ENCODE measurements at places on chromosomes 16 and 17.

- peak; percentile 19 for DNase-seq
Observed at GRCh38 chr17:19812407-19812806, 55.3 kb downstream of the ULK2 start.

DNA sequence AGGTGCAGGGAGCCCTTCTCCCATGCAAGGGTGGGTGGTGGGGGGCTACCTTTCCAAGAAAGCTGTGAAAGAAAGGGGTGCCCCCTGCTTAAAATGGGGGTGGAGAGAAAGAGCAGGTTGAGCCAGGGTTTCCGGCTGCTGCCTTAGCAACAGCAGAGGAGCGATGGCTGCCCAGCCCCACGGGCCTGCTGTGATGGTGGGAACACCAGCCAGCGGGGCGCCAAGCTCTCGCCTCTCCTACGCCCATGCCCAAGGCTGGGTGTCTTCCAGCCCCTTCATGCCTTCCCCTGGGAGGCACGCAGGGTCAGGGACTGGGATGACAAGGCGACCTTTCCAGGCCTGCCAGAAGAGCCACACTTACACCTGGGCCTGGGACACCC, 3.0 kb downstream of the FMNL1 start:
- peak; percentile 33 for DNase-seq

DNA sequence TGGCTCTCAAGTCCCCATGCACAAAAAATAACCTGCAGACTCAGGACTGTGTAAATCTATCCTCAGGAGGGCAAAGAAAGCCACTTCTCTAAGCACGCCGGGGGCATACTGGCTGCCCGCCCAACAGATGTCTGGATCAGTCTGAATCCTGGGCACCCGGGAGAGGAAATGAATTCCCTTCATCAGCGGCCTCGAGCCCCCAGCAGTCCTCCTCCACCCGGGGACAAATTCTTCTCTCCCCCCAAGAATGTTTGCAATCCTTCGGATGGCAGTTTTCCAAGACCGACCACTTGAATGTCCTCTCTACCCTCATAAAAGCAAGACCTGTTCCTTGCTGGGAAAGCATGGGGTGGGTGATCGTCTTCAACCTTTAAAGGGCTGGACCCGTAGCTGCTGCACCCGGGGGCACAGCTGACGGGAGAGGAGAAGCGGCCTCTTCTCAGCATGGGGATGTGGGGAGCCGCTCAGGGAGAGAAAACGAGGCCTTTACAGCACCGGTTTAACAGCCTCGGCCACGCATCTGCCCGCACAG, 9.4 kb upstream of the MAP2K3 start:
- DNase-seq, result no peak

DNA sequence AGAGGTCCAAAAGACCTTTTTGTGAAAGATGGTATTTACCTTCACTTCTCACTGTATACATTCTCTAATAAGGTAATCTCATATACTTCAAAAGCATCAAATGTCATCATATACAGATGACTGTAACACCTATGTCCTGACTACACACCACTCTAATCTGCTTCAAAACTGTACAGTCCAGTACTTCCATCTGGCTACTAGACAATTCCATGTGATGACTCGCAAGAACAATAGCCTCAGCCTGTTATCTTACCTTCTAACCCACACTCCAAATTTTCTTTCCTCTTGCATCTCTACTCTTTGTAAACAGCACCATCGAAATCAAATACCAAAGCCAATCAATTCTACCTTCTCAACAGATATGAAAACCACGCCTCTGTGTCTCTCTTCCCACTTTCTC, 24.1 kb downstream of the MYO1D start:
- DNase-seq, result no peak

DNA sequence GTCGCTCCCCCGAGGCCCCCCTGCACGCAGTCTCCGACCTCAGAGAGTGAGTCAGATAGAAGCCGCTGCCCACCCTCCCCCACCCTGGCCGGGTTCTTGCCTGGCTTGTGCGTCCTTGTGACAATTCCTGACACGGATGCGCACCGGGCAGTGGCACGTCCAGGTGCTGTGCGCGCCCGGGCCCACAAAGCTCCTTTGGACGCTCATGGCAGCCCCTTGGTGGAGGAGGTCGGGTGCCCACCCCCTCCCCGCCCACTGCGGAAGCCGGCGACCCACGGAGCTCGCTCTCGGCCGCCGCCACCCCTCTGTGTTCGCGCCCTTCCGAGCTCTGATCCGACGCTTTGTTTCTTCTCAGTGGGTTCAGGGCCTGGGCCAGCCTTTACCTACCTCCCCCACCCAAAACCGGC, 662 bp upstream of the TUBB3 start:
- peak; percentile 20 for DNase-seq

DNA sequence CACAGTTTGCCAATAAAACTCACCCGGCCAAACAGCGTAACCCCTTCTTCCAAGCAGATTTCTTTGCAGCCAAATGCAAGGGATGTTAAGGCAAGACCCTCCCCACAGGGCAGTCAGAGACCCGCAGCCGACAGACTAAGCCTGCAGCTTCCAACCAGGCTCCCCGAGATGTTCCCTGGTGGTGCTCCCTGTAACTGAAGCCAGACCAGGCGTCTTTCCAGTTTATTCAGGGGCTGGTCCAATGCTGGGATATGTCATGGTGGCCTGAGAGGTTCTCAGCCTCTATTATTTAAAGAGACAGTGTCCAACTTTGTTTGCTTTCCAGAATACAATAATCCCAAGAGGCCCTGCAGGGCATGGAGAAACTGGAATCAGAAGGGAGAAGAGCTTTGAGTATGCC, at the start of gene PMP22:
TSS of gene PMP22 (minus strand) at position 196 of the 400 bp plus-strand sequence. CDS start 4,599 bp downstream, outside the sequence.
- no peak for DNase-seq

DNA sequence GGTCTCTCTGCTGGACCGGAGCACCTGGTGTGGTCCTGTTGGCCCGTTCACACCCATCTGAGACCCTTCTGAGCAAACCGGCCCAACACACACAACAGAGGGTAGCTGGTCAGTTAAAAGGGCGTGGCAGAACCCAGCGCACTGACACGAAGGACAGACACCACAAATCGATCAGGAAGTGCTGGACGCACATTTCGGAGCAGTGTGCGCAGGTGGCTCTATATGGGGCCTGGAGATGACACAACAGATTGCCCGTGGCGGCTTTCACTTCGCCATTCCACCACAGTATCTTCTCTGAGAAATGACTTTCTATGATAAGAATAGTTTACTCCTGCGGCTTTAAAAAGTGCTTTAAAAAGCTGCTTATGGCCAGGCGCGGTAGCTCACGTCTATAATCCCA, 12.5 kb downstream of the CCDC57 start:
- no peak for DNase-seq

- DNase-seq, result no peak
Observed at GRCh38 chr16:87733190-87733589, 32.6 kb downstream of the KLHDC4 start.

- DNase-seq, result no peak
Observed at GRCh38 chr16:57615813-57616212, 12.6 kb upstream of the ADGRG1 start.

DNA sequence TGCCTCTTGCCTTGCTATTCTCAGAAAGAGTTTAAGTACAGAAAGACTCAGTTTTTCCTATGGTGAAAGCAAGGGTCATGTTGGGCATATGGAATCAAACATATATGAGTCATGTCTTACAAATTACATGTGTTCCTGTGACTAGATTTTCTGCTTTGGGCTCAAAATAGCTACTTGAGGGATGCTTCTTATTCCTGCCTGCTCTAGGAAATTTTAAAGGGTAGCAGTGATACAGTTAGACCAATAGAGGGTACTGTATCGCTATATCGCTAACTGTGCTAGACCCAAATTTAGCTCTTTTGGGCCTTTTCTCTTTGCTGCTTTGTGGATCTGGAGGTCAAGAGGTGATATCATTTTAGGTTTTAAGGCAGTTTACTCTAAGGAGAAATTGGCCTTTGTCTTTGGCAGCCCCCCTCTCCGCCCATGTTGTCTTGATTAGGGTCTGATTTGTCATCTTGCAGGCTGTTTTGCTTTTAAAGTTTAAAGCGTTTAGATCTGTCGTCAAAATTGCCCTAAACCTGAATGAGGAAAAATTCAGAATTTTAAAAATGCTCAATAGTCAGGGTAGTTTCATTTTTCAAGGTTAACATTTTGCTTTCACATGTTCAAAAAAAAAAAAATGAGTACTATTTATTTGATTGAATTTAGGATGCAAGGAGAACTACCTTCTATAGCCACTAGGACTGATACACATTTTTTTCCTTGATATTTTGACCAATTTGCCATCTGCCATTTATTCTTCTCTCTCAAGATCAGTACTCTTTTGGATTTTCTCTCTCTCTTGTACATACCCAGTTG, 8.8 kb downstream of the NFATC3 start:
- DNase-seq, result peak; percentile 55

DNA sequence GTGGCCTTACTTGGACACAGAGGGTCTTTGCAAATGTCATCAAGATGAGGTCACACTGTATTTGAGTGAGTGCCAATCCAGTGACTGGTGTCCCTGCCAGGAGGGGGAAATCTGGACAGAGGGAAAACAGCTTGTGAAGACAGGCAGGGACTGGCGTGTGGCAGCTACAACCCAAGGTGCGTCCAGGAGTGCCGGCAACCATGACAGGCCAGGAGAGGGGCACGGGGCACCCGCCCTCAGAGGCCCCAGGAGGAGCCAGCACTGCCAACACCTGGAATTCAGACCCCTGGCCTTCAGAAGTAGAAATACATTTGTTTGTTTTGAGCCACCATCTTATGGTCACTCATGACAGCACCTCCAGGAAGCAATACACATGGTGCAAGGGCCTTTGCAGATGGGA, 225.7 kb downstream of the CPPED1 start:
- no peak for DNase-seq

GRCh38 chr16:66406534-66407221, 20.4 kb upstream of the BEAN1 start:
- DNase-seq, result peak; percentile 87

GRCh38 chr17:72205357-72205756, 84.5 kb downstream of the SOX9 start:
- DNase-seq, result no peak

GRCh38 chr16:10266809-10267208, 84.6 kb upstream of the GRIN2A start:
- no peak for DNase-seq

GRCh38 chr16:23670137-23670776, 8.4 kb upstream of the PLK1 start:
- DNase-seq, result no peak

- DNase-seq, result no peak
Observed at GRCh38 chr16:68473358-68474070, 25.2 kb upstream of the SMPD3 start.

- no peak for DNase-seq
Observed at GRCh38 chr17:31518478-31518877, 127.0 kb downstream of the RAB11FIP4 start.

DNA sequence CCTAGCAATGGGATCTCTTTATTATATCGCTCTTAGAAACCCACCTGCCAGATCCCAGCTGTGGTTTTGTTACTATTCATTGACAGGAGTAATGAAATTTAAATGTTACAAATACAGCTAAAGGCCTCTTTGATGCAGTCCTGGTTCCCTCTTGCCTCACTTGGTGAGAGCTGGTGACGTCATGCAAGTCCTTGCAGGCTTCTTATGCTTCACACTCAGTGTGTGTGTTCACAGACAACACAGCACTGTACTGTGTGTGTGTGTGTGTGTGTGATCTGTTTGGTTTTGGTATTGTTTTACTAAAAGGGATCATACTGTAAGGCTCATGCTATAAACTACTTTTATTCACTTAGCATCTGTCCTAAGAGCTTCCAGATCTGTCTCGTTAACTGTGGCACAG, 75.0 kb downstream of the USP22 start:
- no peak for DNase-seq

DNA sequence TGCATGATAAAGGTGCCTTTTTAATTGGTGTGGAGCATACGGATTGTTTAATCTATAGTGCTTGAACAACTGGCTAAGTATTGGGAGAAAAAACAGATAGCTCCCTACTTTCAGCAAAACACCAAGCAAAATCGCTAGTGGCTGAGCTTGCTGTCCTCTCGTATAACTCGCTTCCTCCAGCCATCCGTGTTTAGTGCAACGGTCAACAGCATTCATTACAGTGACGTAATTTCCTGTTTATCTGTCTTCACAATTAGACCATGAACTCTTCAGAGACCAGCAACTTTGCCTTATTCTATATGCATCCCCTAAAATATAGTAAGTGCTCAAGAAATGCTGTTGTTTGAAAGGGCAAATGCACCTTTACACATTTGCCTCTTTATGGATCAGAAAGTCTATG, 511.9 kb downstream of the HAPSTR1 start:
- DNase-seq, result no peak

GRCh38 chr17:29619251-29619650, 3.5 kb downstream of the CORO6 start:
- DNase-seq, result no peak
